HFF-Myc (cell line): ENCODE measurements at places on chromosomes 7 and 10.

GRCh38 chr10:5014936-5015335 is 11.3 kb upstream of the AKR1C2 start:
- DNase-seq = no peak

DNA sequence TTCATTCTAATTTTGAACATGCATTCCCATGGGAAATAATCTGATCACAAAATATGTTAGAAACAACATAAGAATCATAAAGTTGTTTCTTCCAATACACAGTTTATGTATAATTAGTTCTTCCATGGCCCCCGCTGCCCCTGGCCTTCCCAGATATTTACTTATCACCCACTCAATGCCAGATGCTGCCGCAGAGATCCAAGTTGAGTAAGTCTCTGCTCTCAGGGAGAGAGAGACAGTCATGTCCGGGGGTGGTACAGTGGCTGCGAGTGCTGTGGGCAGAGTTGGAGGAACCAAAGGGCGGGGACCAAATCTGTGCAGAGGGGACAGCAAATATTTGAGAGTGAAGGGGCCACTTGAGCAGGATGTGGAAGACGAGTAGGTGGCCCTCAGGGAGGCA is 37.1 kb downstream of the COL26A1 start:
- no peak for DNase-seq

DNA sequence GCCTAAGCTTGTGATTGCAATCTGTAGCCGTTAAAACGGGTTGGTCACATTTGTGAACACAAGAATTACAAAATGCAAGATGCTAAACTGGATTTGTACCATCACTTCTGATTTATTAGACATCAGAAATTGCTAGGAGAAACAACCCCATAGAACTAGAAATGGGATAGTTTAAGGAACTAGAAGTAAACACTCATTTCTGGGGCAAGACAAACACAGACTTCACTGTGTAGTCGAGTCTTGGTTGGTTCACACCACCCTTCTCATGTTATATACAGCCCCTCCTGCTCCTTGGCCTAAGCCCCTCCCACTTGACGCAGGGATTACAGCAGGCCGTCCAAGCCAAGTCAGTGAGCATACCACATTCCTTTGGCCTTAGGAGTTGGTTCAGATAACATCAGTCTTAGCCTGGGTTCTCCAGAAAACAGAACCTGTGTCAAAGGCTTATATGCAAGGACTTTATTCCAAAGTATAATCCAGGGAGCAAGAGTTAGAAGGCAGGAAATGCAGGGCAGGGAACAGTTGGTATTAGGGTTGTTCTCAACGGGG is 2.0 kb upstream of the NRAP start:
- no peak for DNase-seq

DNA sequence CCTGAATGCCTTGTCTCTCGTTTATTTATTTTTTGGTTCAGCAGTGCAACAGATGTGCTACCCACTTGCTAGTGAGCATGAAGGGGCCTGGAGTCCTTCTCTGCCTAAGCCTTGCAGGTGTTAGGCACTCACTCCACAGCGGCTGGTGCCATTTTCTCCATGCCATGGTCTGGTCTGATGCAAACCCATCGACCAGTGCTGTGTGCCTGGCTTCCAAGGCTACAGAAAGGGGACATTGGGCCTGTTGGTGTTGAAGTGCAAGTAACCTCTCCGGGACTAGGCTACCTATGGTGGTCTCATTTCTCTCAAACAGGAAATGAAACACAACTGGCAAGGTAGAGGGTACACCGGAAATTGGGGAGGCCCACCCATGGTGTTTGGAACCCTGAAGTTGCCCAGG is 198.1 kb downstream of the ADARB2 start:
- DNase-seq = no peak

GRCh38 chr10:66837335-66837734 is 88.5 kb upstream of the LRRTM3 start:
- DNase-seq = no peak

GRCh38 chr7:130896898-130897514 is 163.0 kb upstream of the KLF14 start:
- DNase-seq = no peak

GRCh38 chr7:39501358-39501757 is 64.8 kb upstream of the YAE1 start:
- DNase-seq = no peak

- DNase-seq = no peak
These were observed 4.7 kb upstream of the FRMPD2 start for GRCh38 chr10:48279081-48279751.

DNA sequence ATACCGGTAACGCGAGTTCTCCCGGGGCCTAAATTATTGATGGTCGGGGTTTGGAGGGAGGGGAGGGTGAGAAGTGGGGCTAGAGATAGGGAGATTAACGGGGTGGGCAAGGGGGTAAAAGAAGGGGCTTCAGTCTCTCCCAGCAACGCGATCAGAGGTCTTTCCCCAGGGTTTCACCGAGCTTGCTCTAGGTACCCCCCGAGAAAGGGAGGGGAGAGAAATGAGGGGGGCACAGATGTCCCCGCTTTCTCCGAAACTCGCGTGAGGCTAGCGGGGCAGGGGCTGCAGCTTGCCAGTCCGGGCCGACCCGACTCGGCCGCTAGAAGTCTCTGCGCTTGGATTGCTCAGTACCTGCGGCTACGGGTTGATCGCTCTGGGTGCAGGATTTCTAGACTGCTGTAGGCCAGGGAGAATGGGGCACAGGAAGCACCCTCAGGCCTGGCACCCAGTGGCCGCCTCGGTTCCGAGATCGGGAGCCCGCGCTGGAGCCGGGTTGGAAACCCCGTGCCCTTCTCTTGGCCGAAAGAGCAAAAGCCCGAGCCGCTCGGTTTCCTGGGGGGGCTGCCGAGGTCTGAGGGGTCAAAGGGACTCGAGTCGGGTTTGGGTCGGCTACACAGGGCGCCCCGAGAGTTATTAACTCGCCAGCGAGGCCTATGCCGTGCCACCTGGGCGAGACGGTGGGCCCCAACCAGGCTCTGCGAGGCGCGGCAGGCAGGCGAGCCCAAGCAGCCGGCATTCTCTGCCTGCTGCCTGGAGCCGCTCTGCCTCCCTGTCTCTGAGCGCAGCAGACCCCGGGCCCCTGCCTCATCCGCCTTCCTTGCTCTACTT is 3.1 kb downstream of the PAX2 start:
- DNase-seq = no peak

DNA sequence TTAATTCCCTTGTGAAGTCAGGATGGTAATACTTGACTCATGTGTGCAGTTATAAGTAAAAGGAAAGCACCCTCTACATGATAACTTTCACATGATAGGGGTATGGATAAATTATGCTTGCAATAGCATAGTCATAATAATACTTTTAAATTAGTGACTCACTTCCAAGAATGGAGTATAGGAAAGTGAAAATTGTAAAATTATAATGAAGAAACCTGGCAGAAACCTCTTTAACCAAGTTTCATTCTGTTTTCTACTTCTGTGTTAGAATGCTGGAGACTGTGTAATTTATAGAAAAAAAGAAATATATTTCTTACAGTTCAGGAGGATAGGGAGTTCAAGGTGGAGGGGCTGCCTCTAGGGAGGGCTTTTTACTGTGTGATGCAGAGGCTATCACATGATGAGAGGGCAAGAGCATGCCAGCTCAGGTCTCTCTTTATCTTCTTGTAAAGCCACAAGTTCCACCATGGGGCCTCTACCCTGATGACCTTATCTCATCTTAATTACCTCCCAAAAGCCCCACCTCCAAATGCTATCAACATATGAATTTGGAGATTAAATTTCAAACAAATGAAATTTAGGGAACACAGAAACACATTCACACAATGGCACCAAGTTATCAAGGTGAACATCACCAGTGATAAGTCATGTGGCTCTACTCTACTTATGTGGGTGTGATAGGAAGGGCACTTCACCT is 43.2 kb downstream of the HDAC9 start:
- no peak for DNase-seq

- DNase-seq = no peak
These were observed 188.7 kb upstream of the KAT6B start for GRCh38 chr10:74637685-74638084.

- DNase-seq = no peak
These were observed 111.3 kb upstream of the SORCS1 start for GRCh38 chr10:107275806-107276205.

- no peak for DNase-seq
These were observed 27.4 kb upstream of the ENTPD1 start for GRCh38 chr10:95728526-95728925.

GRCh38 chr10:130065251-130065650 is 45.4 kb downstream of the C10orf143 start:
- no peak for DNase-seq

DNA sequence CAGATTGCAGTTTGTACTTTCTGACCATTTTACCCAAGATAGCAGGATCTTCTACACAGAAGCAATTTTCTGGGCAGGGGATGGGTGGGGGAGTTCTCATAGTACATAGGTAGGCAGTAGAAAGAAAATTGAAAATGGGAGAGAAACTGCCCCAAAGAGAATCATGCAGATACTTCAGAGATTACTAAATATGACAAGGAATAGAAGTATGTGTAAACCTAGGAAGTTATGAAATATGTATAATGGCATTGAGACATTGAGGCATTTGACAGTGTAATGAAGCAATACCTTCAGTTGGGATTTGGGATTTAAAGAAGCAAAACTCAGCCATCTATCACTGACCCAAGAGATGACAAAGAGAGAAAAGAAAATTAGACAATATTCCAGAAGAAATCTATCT is 233.0 kb downstream of the PTN start:
- DNase-seq = no peak

DNA sequence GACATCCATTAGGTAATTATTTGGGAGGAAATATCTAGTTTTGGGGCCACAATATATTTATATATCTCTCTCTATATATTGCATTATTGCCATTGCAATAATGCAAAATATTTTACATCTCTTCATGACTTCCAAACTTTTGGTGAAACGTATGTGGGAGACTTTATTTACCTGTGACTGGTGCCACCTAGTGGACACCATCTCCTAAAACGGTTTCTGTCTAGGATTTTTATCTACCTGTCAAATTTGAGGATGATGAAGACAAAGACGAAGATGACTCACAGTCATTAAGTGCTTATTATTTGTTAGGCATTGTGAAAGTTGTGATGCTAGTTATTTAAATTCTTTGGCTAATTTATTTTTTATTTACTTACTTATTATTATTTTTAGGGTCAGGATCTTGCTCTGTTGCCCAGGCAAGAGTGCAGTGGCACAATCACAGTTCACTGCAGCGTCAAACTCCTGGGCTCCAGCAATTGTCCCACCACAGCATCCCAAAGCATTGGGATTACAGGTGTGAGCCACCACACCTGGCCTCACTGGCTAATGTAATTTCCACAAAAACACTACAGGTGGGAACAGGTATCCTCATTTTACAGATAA is 18.7 kb upstream of the CBLL1 start:
- DNase-seq = peak; percentile 30

DNA sequence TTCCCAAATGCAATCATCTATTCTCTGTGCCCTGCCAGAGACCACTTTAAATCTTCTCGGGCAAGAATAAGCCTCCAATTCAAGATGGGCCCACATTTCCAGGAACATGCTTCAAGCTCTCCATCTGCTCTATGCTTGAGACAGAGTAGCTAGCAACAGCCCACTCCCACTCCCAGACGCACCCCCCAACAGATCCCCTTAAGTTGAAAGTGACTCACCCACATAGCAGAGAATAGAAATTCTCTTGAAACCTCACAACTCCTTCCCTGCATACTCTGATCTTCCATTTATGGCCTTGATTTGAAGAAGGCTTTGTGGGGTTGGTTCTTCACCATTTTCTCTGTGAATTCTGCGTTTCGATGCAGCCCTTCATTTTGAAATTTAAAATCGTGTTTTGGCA is 604.0 kb downstream of the INHBA start:
- no peak for DNase-seq

DNA sequence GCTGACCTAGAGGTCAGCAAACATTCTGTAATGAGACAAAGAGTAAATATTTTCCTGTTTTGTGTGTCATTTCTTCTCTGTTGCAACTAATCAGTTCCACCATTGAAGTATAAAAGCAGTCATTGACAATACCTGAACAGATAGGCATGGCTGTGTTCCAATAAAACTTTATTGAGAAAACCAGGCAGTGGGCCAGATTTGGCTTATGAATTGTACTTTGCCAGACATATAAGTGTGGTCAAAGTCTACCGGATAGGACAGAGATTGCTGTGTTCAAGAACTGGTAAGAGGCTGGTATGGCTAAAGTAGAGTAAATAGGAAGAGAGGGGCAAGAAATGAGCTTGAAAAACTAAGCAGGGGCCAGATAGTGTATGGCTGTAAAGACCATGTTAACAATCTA is 38.3 kb upstream of the TAC1 start:
- no peak for DNase-seq

DNA sequence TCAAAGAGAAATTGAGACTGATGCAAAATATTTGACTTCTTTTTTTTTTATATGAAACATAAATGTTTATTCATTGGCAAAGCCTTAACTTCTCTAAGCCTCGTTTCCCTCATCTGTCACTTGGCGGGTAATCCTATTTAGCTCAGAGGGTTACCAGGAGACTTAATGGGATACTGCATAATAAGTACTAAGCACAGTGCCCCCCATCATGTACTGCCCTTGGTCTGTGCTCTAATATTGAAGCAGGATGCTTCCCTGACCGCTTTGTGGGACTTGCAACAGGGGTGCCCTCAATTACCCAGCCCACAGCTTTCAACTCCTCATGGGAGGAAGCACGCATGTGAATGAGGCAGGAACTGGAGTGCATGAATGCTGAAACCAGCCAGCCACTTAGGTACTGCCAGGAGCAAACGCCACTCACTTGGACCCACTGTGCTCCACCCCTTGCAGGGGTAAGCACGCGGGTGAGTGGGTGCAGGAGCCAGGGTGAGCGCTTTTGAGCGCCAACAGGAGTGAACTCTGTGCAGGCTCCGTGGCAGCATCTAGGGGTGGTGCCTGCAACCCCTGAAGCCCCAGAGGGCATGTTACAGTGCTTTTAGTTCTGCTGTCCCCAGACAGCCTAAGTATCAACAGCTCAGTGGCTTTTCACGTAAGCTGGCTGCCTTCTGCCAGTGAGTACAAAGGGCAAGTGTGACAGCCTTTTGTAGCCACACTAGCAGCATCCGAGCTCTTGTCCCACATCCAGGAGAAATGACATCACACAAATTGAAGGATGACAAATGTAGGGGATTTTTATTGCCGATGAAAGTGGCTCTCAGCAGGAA is 209.8 kb upstream of the C7orf33 start:
- DNase-seq = no peak

GRCh38 chr10:18418541-18419215 is 232.7 kb downstream of the NSUN6 start:
- no peak for DNase-seq

DNA sequence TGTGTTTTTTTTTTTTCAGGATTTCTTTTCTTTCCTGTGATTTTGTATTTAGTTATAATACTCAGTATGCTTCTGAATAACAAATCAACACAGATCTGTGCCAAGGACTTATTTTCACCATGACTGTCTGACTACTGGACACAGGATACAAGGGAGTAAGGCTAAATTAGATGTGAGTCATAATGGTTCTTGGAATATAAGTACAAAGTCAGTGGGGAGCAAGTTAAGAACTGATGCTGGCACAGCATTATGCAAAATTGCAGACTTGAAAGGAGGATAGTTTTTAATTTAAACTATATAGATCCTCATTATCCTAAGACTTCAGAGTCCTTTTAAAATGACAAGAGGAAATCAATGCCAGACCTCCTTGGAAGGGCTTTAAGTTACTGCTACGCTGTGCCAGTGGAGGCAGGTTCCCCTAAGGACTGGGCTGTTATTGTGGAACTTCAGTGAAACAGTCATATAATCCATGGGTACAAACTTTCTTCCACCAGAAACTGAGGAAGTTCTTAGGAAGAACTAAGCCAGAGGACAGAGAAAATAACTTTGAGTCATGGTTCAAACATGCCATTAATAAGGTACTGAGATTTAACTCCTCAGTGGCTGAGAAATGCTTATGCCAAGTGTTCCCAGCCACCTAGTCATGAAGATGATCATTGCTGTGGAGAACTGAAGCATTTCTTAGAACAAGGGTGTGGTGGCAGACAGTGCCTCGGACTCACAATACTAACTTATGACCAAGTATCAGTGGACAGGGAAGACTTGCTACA is 531.2 kb downstream of the HTR7 start:
- DNase-seq = no peak
